NCI-H2107 (cell line): ENCODE measurements at places on chromosomes 5 and 9.

GRCh38 chr5:72161951-72162350, 54.7 kb downstream of the MAP1B start:
- DNase-seq: no peak

GRCh38 chr9:115397591-115398312, 279.8 kb upstream of the TNC start:
- DNase-seq: no peak

- no peak for DNase-seq
Observed at GRCh38 chr5:143066556-143067281, 296.5 kb downstream of the ARHGAP26 start.

DNA sequence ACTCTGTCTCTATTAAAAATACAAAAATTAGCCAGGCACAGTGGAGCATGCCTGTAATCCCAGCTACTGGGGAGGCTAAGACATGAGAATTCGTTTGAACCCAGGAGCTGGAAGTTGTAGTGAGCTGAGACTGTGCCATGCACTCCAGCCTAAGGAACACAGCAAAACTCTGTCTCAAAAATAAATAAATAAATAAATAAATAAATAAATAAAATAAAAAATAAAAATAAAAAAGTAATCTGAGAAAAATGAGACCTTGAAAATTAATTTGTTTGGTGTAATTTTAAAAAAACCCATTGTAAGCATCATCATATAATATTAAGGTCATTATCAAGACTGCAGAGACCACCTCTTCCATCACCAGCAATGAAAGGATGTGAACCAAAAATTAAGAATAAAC, 997.1 kb downstream of the CDH18 start:
- DNase-seq: no peak

DNA sequence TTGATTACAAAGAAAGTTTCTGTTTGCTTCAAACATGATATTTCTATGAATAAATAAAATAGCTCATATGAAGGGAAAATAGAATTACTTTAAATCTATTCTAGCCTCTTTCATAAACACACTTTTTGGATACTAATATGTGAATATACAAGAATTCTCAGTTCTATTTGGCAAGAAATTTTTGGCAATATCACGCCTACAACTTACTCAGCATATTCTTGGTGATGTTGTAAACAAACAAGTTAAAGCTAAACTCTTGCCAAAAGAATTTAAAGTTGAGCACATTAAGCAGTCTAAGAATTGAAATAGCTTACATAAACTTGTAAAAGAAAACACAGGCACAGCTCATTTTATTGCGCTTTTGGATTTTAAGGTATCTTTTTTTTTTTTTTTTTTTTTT, 209.8 kb downstream of the CDH12 start:
- no peak for DNase-seq

DNA sequence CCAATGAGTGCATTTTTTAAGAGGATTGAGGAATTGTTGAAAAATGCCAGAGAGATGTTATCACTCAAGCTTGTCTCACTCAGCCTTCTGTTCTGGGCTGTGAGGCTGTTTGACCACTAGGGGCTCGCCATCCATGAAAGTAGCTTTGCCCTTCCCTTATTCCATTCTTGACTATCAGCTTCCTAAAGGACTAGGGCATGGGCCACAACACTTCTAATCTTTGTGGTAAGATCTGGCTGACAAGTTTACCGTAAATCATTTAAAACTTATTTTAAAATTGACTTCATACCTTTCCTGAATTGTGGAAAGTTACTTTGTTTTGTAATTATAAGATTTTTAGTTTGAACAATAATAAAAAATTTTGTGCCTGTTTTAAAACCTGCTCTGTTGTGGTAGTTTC, 49.5 kb downstream of the TJP2 start:
- no peak for DNase-seq

GRCh38 chr5:2656206-2656605, 95.3 kb downstream of the IRX2 start:
- no peak for DNase-seq

- no peak for DNase-seq
Observed at GRCh38 chr9:89721176-89721700, 116.4 kb downstream of the GADD45G start.

GRCh38 chr5:177458912-177459350, 12.3 kb downstream of the PRR7 start:
- DNase-seq: no peak

DNA sequence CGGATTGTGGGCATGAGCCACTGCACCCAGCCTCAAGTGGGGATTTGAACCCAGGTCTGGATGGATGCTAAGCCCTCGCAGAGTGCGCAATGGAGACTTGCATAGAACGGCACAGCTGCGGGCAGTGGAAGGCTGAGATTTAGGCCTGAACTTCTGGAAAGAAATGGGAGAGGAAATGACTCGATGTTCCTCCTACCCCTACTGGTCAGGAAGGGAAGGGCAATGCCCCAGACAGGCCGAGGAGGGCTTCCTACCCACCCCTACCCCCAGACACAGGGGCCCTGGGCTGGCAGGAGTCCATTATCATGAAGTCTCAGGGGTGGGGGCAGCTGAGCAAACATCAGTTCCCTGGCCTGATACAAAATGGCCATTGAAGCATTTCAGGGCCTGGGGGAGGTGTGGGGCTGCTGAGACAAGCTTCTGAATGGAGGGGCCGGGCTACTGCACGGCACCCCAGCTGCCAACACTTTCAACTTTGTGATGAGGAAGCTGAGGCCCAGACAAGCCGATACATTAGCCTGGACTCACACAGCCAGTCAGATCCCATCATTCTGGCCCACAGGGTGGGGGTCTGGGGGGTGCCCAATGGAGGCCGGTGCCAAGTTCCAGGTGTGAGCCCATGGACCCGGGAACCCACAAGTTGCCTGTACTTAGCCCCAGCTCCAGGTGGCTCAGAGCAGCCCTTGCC, 13.5 kb upstream of the WDR38 start:
- no peak for DNase-seq

GRCh38 chr5:132238169-132238744, 10.6 kb upstream of the P4HA2 start:
- DNase-seq: peak; percentile 7

DNA sequence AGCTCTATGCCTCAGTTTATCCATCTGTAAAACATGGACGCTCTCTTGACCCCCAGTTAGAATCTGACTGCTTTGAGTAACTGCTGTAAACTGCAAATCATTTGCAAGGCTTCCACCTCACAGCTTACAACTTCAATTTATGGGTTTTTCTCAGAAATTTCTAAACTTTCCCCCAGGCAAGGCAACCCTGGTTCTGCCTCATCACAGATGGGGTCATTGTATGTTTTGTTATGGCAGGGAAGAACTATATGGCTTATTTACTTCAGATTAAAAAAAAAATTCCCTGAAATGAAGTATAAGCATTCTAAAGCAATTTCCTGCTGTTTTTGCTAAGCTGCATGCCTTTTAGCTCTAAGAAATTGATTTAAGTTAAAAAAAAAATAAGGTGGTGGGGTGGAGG, 60.0 kb downstream of the TMEM215 start:
- no peak for DNase-seq

DNA sequence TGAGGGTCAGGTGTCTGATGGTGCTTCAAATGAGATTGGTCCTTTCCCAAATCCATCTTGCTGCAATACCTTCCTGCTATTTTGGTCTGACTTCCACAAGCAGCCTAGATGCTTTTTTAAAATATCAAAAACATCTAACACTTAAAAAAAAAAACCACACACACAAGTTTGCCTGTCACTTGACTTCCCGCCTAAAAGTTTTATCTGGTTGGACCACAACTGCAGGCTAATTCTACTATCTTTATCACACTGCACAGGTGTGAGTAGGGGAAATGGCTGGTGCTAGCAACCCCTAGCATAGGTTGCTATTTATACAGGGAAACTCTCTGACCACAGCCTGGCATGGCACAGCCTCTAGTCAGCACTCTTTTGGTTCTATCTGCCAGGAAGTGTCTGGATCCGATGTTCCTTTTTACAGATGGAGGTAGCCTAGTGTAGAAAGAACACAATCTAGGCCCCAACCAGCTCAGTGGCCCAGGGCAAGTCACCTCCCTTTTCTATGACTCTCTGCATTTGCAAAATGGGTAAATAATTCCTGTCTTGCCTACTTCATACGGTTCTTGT, at the start of gene HEMGN:
Gene HEMGN (minus strand): TSS at position 92 of the 564 bp plus-strand sequence. CDS start 36 bp downstream, at position 56.
- DNase-seq: no peak

DNA sequence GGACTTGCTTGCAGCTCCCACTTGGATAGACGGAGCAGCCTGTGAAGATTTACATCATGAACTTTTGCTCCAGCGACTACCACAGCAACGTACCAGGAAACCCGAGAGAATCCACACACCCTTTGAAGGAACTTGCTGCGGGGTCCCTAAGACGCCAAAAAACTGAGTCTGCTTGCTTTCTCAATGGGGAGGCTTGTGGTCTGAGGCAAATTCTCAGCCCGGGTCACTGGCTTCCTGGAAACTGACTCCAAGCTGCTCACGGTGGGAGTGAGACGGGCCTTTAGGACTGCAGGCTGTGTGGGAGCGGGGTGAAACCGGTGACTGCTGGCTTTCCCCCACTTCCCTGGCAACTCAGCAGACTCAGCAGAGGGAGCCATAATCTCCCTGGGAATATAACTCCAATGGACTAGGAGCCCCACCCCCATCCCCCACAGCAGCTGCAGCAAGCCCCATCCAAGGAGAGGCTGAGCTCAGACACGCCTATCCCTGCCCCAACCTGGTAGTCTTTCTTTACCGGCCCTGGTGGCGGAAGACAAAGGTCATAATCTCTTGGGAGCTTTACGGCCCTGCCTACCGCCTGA, 466.0 kb downstream of the CAAP1 start:
- no peak for DNase-seq

DNA sequence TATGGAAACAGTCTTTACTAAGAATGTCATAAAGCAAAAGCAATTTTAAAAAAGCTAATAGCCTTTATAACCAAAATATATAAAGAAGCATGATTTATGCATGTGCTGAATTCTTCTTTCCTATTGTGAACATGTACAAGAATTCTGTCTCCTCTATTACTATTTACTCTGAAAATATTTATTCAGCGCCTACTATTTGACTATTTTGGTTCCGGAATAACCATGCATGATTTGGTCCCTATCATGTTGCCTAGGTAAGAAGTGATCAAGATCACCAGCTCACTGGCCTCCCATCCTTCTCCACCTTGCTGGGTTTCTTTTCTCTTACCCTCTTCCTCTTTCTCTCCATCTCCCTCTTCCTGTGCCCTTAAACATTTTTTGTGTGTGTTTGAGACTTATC, 443.8 kb downstream of the SH3GL2 start:
- DNase-seq: no peak

GRCh38 chr9:69193685-69194032, 19.6 kb downstream of the TJP2 start:
- DNase-seq: no peak

GRCh38 chr9:133701981-133702797, 36.0 kb downstream of the SARDH start:
- DNase-seq: peak; percentile 56

- no peak for DNase-seq
Observed at GRCh38 chr5:145858959-145859358, 13.9 kb downstream of the GRXCR2 start.

DNA sequence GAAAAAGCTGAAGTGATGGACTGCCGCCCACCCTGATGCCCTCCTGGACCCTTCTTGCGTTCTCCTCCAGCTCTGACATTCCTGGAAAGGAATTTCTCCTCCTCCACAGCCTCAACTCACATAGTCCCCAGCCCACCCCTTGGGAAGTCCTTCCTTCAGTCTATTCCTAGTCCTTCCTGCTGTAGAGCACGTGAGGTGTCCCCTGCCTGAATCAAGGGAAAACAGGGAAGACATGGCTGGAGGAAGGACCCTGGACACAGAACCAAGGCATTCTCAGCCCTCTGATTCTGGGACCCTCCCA, 3.7 kb downstream of the ARID3C start:
- DNase-seq: no peak

DNA sequence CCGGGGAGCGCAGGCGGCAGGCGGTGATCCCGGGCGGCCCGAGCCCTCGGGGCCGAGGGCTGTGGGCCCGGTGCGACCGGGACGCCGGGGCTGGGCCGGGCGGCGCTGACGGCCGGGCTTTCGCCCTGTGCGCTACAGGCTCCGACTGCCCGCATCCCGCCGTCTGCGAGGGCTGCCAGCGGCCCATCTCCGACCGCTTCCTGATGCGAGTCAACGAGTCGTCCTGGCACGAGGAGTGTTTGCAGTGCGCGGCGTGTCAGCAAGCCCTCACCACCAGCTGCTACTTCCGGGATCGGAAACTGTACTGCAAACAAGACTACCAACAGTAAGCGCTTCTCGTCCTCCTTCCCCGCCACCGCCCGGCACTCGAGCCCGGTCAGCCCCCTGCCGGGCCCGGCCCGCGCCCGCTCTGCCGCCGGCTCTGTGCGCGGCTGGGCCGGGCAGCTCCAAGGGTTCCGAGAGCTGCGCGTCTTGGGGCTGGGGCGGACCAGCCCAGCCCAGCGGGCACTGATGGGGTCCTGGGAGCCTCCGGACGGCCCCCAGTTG, 1.6 kb downstream of the LMX1B start:
- DNase-seq: no peak

GRCh38 chr5:158541536-158542297, 558.0 kb downstream of the EBF1 start:
- no peak for DNase-seq

DNA sequence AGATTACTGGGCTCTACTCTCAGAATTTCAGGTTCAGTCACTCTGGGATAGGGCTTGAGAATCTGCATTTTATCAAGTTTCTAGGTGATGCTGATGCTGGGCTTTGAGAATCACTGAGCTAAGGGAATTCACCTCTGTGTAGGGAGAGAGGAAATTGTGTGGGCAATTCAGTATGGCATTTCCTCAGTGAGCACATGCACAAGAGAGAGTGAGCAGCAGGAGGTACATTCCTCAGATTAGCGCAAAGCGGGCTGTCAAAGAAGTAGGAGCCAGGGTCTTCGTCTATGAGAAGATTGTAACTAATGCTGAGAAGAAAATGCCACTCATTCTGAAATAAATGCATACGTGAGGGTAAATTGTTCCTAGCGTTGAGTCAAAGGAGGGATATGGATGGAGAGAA, 175.9 kb downstream of the KIF4B start:
- DNase-seq: no peak

DNA sequence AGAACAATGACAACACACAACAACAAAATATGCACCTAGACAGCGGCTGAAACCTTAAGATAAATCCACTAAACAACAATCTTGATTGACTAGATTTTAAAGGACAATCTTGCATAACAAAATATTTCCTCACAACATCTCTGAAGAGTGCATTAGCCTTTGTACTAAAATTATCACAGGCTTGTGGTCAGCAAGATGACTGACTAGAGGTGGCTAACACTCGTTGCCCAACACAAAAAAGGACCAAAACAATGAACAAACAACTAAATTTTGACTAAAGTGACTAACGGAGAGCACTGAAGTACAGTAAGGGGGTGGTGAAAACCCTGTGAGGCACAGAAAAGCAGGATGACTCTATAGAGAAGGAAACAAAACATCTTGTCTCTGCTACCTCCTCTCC, 183.9 kb downstream of the BRINP1 start:
- DNase-seq: no peak
